CD4-positive, alpha-beta memory T cell (primary cell): ENCODE measurements at places on chromosomes 7 and 10. TPM values are rescaled to one million over a fixed set of nuclear protein-coding genes. Genes with fewer than 3 reads are reported as not detected.

Gene CRYGN
- not detected for total RNA-seq

Gene UNCX
- total RNA-seq = not detected

DNA sequence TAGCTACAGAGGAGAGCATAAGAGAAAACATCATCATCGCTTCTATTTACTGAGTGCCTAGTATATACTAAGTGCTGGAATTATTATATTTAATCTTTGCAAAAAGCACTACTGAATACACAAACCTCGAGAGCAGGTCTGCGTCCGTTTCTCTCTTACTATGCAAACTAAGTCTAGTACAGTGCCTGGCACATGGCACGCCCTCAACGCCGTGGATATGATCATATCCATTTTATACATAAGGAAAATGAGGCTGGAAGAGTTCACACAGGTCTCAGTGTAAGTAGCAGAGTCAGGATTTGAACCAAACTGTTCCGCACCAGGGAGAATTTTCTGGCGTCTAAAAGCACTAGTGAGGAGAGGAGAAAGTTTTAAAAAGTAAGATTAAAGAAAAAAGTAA is 17.6 kb downstream of the MXI1 start:
- no peak for DNase-seq

GRCh38 chr7:38546763-38547162 is 84.4 kb downstream of the AMPH start:
- no peak for DNase-seq

GRCh38 chr10:25024528-25024927 is 8.1 kb downstream of the THNSL1 start:
- no peak for DNase-seq

DNA sequence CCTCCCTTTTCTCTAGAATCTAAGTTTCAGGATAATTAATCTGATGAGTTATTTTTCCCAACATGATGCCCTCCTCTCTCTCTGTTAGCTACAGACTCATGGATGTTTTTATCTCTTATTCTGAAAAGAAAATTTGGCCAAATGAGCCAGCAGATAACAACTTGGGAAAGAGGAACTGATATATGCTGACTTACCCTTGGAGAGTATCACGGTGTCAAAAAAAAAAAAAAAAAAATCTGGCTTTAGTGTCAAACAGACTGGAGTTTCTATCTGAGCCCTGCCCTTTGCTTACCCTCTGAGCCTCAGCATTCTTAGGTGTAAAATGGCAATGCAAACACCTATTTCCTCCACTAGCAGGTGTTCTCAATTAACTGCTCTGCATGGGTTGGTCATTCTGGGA is 190.4 kb downstream of the AHR start:
- no peak for DNase-seq

- DNase-seq = no peak
Measured at GRCh38 chr10:129161150-129161549, 305.9 kb upstream of the MGMT start.
